Small intestine (tissue), 16 donors: ENCODE measurements at places on chromosomes 1 and 21.

DNA sequence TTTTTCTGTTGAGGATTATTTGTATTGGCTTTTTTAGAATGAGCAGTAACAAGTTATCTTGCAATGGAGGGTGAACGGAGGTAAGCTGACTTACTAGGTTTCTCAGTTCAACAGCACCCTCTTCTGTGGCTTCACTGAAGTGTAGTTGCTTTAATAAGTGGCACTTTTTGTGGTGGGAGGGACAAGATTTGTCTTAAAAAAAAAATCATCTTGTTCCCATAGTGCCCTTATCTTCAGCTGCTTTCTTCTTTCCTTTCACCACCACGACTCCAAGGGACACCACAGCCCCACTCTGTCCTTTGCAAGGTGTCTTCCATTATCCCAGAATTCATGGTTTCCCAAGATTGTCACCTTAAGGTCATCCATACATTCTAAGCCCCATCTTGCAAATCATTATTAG is 92.9 kb downstream of the PIGK start:
- peak; percentile 61 for DNase-seq

- DNase-seq, result no peak
Observed at GRCh38 chr21:42440187-42440792, 36.6 kb downstream of the UBASH3A start.

DNA sequence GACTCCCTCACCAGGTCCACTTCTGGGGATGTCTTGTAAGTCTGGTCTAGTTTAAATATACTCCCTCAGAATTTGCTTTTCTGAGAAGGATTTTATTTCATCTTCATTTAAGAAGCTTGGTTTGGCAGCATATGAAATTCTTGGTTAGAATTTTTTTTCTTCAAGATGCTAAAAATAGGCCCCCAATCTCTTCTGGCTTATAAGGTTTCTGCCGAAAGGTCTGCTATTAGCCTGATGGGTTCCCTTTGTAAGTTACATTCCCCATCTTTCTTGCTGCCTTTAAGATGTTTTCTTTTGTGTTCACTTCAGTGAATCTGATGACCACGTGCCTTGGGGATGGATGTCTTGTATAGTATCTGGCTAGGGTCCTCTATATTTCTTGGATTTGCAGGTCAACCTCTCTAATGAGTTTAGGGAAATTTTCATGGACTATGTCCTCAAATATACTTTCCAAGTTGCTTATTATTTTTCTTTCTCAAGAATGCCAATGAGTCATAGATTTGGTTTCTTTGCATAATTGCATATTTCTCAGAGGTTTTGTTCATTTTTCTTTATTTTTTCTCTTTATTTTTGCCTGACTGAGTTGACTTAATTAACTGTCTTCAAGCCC is 19.4 kb downstream of the TCP10L start:
- DNase-seq, result no peak

- DNase-seq, result no peak
Observed at GRCh38 chr1:15008783-15009729, 144.5 kb upstream of the TMEM51 start.

GRCh38 chr21:44352253-44352860 is 1.1 kb upstream of the TRPM2 start:
- no peak for DNase-seq

GRCh38 chr1:198696211-198696610 is 57.4 kb downstream of the PTPRC start:
- DNase-seq, result no peak

- no peak for DNase-seq
Observed at GRCh38 chr1:8378981-8379470, 61.1 kb downstream of the SLC45A1 start.

GRCh38 chr1:211114446-211114845 is 19.5 kb downstream of the KCNH1 start:
- no peak for DNase-seq
